Type B pancreatic cell (in vitro differentiated cells): ENCODE measurements at places on chromosomes 1 and 21. TPM values are rescaled to one million over a fixed set of nuclear protein-coding genes. Genes with fewer than 3 reads are reported as not detected.

The CCDC17 gene
- 2.0 and 3.6 TPM in 2 replicates for total RNA-seq

The S100A1 gene
- 0.97 TPM in 1 of 2 replicates, not detected in the other for total RNA-seq

The AVPR1B gene
- total RNA-seq: 0.87 and 1.0 TPM in 2 replicates

The GSTM1 gene
- total RNA-seq: 6.6 and 37.3 TPM in 2 replicates

The DIO1 gene
- 4.1 and 6.0 TPM in 2 replicates for total RNA-seq

The TAF12 gene
- 16.2 and 20.8 TPM in 2 replicates for total RNA-seq

The GRHL3 gene
- total RNA-seq: 70.6 and 194 TPM in 2 replicates

The CYP4Z1 gene
- total RNA-seq: not detected in 2 replicates

The TNFRSF1B gene
- 2.4 and 3.3 TPM in 2 replicates for total RNA-seq

- DNase-seq: no peak
- H3K27me3 ChIP-seq: no peaks in the 10 kb centered on the region
- no peak overlapping the region for H3K4me3 ChIP-seq
- peak overlapping the region; percentile 43 for H3K27ac ChIP-seq
These were observed 28.5 kb upstream of the C1orf105 start for GRCh38 chr1:172391976-172392375.

DNA sequence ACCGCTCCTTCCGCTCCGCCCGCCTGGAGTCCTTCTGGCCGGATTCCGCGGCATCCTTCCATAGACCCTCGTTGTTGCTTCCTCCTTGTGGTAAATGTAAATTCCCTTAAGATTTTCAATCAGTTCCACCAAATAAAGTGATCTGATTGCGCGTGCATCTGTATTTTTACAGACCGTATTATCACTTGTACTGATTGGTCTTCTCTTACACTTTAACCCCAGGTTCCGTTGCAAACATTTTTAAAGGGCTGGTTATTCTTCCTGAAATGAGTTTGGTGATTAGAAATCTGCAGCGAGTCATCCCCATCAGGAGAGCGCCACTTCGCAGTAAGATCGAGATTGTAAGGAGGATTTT lies 483 bp downstream of the YBEY start:
- DNase-seq: no peak
- peak overlapping the region; percentile 96 for H3K4me3 ChIP-seq
- peaks cover 24% of the 10 kb centered on the region for H3K4me1 ChIP-seq
- H3K36me3 ChIP-seq: peaks cover 28% of the 10 kb centered on the region

GRCh38 chr1:234603221-234604204 lies 6.5 kb downstream of the IRF2BP2 start:
- peak overlapping the region; percentile 94 for H3K27ac ChIP-seq
- H3K4me3 ChIP-seq: peak overlapping the region; percentile 96
- H3K4me1 ChIP-seq: peaks cover 40% of the 10 kb centered on the region

- H3K4me1 ChIP-seq: no peaks in the 10 kb centered on the region
- DNase-seq: no peak
- no peak overlapping the region for H3K27ac ChIP-seq
These were observed 36.1 kb downstream of the RUNX3 start for GRCh38 chr1:24894002-24894401.

DNA sequence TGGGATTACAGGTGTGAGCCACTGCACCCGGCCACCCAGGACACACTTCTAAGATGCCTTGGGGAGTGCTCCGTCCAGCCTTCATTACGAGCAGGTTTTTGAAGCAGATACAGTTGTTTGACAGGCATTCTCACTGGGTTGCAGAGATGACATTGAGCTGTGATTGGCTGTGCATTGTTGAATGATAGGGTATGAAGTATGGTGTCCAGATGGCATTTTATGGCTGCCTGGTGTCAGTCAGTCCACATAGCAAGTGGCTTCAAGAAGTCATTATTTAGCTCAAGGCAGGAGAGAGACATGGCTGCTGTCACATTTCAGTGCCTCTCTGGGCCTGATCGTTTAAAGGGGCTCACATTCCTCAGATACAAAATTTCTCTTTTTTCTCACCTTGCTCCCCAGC lies 14.8 kb upstream of the PADI2 start:
- no peak overlapping the region for H3K4me3 ChIP-seq
- no peak for DNase-seq
- no peak overlapping the region for H3K27ac ChIP-seq
- H3K27me3 ChIP-seq: peaks cover 7% of the 10 kb centered on the region

GRCh38 chr1:10980094-10980577 lies 32.3 kb upstream of the TARDBP start:
- peak overlapping the region; percentile 41 for H3K4me3 ChIP-seq
- H3K4me1 ChIP-seq: peaks cover 9% of the 10 kb centered on the region
- no peaks in the 10 kb centered on the region for H3K36me3 ChIP-seq
- DNase-seq: peak; percentile 78
- peak overlapping the region; percentile 29 for H3K27ac ChIP-seq
- H3K27me3 ChIP-seq: peaks cover 31% of the 10 kb centered on the region

DNA sequence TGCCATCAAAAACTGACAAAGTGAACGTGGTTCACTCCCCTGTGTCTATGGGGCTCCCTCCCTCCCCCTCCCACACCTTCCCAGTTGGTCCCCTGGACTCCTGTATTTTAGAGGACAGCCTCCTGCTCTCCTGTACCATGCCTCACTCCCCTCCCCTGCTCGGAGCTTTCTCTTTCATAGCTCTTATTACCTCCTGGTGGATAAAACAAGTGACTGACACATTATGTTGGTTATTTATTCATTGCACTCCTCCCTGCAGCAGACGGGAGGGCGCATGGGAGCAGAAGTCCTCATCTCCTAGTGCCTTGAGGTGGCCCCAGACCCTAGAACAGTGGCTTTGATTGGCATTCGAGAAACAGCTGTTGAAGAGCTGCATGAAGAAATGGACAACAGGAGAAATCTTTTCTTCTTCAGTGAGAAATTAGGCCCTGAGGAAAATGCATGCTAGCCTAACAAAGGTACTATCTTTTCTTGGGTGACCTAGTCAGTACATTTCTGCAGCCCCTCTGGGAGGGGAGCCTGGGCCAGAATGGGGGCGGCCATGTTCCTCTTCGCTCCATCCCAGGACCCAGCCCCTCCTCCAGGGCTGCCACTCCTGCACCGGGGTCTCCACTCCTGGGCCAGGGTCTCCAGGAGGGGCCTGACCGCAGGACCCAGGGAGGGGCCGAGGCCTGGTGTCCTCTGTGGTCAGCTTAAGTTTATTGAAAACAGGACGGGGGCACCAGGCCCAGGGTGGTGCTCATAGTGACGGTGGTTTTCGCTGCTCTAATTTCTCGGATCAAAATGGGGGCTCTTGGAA lies 1.2 kb upstream of the TFF1 start:
- H3K27ac ChIP-seq: no peak overlapping the region
- peaks cover 6% of the 10 kb centered on the region for H3K27me3 ChIP-seq
- no peak overlapping the region for H3K4me3 ChIP-seq
- no peak for DNase-seq
- H3K36me3 ChIP-seq: no peaks in the 10 kb centered on the region

DNA sequence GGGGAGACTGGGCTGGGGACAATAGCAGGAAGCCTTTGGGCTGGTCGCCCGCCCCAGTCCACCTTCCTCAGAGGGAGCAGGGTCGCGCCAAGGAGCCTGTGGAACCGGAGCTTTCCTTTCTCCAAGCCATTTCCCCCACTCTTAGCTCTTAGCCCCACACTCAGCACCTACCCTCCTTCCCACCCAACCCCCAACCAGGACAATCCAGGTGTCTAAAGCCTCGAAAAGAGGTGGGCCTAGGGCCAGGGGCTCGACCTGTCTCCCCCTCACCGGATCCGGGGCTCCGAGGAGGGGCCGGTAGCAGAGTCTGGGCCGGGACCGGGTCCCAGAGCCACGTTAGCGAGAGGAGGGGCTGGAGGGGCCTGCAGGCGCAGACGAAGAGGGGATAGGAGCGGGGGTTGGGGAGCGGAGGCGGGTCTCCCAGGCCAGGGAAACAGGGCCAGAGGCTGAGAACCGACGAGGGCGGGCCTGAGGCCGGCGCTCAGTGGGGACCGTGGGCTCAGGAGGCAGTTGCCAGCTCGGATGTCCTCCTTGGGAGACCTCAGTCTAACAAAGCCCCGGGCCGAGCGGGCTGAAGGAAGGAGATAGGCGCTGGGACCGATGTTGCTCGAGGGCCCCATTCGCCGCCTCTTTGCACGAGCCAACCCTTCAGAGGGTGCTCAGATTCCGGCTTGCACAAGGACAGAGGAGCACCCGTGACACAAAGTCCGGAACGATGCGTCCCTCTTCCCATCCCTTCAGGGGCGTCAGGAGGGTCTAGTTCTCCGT lies 943 bp downstream of the SEMA6C start:
- peak overlapping the region; percentile 93 for H3K4me3 ChIP-seq
- H3K36me3 ChIP-seq: peaks cover 4% of the 10 kb centered on the region

GRCh38 chr1:106620521-106620954 lies 435.9 kb upstream of the PRMT6 start:
- H3K4me3 ChIP-seq: no peak overlapping the region
- H3K27ac ChIP-seq: no peak overlapping the region
- no peak for DNase-seq
- no peaks in the 10 kb centered on the region for H3K27me3 ChIP-seq
- no peaks in the 10 kb centered on the region for H3K36me3 ChIP-seq
- H3K4me1 ChIP-seq: no peaks in the 10 kb centered on the region

DNA sequence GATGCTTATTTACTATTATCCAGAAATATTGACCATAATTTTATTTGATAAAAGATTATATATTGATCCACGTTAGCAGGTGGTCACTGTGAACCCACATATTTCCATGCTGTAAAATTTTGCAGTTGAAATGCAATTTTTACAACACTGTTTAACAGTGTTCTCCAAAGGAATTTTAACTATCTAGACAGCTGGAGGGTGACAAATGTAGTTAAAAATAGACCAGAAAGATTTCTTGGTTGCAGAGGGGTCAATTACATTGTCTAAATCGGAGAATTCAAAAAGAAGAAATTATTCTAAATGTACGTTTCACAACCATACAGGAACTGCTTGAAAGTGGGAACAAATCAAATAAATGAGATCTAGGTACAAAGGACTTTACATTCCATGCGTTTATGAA lies 625.2 kb upstream of the NCAM2 start:
- no peak overlapping the region for H3K4me3 ChIP-seq
- no peak for DNase-seq
- H3K27ac ChIP-seq: no peak overlapping the region
- no peaks in the 10 kb centered on the region for H3K36me3 ChIP-seq
- H3K27me3 ChIP-seq: no peaks in the 10 kb centered on the region
- no peaks in the 10 kb centered on the region for H3K4me1 ChIP-seq

- H3K27ac ChIP-seq: no peak overlapping the region
- no peak for DNase-seq
- H3K36me3 ChIP-seq: peaks cover 14% of the 10 kb centered on the region
These were observed 9.4 kb upstream of the SAMD13 start for GRCh38 chr1:84291882-84292655.

GRCh38 chr1:192488058-192488457 lies 87.5 kb upstream of the RGS1 start:
- H3K27ac ChIP-seq: no peak overlapping the region
- H3K36me3 ChIP-seq: peaks cover 4% of the 10 kb centered on the region
- peaks cover 41% of the 10 kb centered on the region for H3K4me1 ChIP-seq
- no peak for DNase-seq
- no peak overlapping the region for H3K4me3 ChIP-seq

DNA sequence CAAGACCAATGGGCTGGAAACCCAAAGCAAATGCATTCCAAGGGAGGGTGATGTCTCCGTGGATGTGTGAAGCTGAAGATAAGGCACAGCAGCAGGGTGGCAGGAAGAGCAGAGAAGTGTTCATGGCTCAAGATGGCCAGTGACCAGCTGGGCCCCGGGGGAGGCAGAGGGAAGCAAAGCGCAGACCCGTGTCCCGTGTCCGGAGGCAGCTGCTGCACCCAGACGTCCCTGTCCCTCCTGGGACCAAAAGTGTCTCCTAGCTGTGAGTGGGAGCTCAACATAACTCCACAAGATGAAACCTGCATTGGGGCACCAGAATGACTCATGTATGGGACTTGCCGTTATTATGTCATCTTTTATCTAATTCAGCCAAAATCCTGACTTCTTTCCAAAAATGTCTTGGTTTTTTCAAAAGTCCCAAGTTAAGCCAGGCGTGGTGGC lies 118.2 kb downstream of the RIPK4 start:
- no peak overlapping the region for H3K27ac ChIP-seq
- DNase-seq: no peak
- peaks cover 7% of the 10 kb centered on the region for H3K4me1 ChIP-seq
- no peaks in the 10 kb centered on the region for H3K36me3 ChIP-seq
- H3K4me3 ChIP-seq: no peak overlapping the region

DNA sequence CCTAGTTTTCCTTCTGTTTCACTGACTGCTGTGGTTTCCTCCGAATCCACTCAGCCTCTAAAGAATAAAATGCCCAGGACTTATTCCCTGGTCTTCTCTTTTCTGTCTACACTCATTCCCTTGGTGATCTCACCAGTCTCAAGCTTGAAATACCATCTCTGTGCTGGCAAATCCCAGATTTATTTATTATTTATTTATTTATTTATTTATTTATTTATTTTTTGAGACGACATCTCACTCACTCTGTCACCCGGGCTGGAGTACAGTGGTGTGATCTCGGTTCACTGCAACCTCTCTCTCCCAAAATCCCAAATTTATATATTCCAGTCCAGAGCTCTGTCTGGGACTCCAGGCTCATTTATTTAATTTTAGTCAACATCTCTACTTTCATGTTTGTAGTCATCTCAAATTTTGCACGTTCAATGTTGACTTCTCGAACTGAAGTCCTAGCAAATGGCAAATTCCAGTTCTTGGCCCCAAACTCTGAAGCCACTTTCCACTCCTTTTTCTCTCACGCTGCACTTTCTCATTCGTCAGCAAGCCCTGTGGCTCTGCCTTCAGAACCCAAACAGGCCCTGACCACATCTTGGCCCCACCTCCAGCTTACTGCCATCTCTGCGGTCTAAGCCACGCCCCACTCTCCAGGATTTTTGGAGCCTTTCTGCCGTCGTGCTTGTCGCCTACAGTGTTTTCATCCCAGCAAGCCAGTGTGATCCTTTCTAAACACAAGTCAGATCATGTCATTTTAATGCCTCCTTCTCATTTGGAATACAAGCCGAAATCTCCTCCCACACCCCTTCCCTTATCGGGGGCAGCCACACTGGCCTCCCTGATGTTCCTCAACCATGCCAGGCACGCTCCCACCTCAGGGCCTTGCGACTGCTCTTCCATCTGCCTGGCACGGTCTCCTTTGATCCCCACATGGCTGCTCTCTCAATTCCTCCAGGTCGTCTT lies 14.2 kb upstream of the TENT5B start:
- DNase-seq: no peak
- peaks cover 22% of the 10 kb centered on the region for H3K4me1 ChIP-seq
- H3K4me3 ChIP-seq: peak overlapping the region; percentile 52
- no peaks in the 10 kb centered on the region for H3K27me3 ChIP-seq
- H3K27ac ChIP-seq: peak overlapping the region; percentile 78

GRCh38 chr1:20153000-20153418 lies 13.9 kb downstream of the PLA2G2F start:
- no peak for DNase-seq
- peak overlapping the region; percentile 58 for H3K27ac ChIP-seq
- H3K4me3 ChIP-seq: no peak overlapping the region
- H3K4me1 ChIP-seq: peaks cover 6% of the 10 kb centered on the region
- no peaks in the 10 kb centered on the region for H3K36me3 ChIP-seq
- no peaks in the 10 kb centered on the region for H3K27me3 ChIP-seq

DNA sequence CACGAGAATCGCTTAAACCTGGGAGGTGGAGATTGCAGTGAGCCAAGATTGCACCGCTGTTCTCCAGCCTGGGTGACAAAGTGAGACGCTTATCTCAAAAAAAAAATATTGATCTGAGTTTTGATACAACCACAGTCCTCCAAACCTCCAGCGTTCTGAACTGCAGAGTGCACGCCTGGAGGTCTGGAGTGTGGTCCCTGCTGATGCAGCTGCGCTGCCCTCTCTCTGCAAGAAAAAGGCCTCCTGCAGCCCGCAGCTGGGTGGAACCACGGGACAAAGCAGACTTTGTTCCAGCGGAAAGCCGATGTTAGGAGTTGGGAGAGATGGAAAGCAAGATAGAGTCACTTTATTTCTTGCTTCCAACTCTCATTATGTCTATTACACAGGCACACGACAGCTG lies 144.9 kb upstream of the SOD1 start:
- H3K27ac ChIP-seq: no peak overlapping the region
- no peak for DNase-seq
- peaks cover 5% of the 10 kb centered on the region for H3K36me3 ChIP-seq
- no peaks in the 10 kb centered on the region for H3K27me3 ChIP-seq
- H3K4me3 ChIP-seq: no peak overlapping the region
- peaks cover 18% of the 10 kb centered on the region for H3K4me1 ChIP-seq
